Mammary epithelial cell (primary cell): ENCODE measurements at places on chromosomes 11 and 22. TPM values are rescaled to one million over a fixed set of nuclear protein-coding genes. Genes with fewer than 3 reads are reported as not detected.

Gene TRIM6
- 2.5 and 4.4 TPM in 2 replicates for total RNA-seq

Gene OR51I1
- total RNA-seq: not detected in 2 replicates

Gene KCNQ1OT1
- total RNA-seq: 1.0 TPM

Gene KRTAP5-9
- 0.29 TPM in 1 of 2 replicates, not detected in the other for total RNA-seq

- DNase-seq: no peak
Measured at GRCh38 chr11:117834068-117834810, 9.7 kb upstream of the FXYD2 start.

DNA sequence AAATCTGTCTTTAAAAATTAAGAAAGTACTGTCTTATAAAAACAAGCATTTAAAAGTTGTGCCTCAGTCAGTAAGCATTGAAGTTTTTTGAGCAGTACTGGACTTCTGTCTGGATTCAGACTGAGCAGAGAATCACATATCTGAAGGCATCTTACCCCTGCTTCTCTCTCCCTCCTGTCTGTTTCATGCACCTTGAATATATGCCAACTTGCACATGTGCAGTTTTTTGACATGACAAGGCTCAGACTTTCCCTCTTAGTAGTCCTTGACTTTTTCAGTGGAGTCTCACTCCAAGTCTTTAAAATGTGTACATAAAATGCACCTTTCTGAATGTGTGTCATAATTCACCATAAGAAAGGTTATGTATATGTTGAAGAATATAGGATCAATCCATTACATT is 19.8 kb downstream of the SPECC1L start:
- DNase-seq: no peak

- no peak for DNase-seq
Measured at GRCh38 chr11:71302911-71303310, 50.5 kb upstream of the SHANK2 start.

- DNase-seq: no peak
Measured at GRCh38 chr11:114082415-114082748, 22.9 kb downstream of the ZBTB16 start.

- DNase-seq: peak; percentile 17
Measured at GRCh38 chr11:9660886-9661285, 3.0 kb upstream of the SWAP70 start.

GRCh38 chr22:50444663-50445062 is 30.2 kb downstream of the SBF1 start:
- DNase-seq: peak; percentile 21

DNA sequence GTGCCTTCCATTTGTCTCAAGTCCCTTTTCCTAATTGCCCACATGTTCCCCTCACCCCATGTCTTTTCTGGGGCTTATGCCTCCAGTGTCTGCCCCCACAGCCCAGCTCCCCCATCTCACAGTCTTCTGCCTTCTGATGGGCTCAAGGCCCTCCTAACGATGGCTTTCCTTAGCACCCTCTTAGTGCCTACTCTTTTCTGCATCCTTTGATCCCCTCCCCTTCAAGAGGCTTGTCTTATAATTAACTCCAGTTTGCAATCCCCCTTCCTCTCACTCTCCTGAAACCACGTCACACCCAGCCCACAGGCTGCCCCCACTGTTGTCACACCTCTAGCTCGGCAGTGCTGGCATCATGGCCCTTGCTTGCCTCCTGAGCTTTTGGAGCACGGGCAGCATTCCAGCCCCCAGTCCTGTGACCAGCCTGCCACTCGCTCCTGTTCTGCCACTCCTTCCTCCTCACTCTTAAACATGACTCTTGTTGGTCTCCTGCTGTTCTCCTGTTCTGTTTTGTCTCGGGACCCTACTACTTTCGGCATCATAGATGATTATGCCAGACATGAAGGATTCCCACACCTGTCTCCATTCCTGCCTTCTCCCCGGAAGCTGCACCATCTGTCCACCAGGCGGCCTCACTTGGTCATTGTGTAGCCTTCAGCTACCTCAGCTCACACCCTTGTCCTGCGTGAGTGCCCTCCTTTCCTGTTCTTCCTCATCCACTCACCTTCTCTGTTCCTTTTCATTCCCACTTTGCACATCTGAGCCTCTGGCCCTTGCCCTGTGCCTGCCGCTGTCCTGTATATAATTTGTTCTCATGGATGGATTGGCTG is 26.1 kb downstream of the UBE2L3 start:
- DNase-seq: no peak
